Activated CD8-positive, alpha-beta memory T cell treated with anti-CD3 and anti-CD28 coated beads for 1 hour (primary cell): ENCODE measurements at places on chromosomes 5 and 9.

- DNase-seq: no peak
Observed at GRCh38 chr5:102853680-102854079, 98.6 kb downstream of the PAM start.

DNA sequence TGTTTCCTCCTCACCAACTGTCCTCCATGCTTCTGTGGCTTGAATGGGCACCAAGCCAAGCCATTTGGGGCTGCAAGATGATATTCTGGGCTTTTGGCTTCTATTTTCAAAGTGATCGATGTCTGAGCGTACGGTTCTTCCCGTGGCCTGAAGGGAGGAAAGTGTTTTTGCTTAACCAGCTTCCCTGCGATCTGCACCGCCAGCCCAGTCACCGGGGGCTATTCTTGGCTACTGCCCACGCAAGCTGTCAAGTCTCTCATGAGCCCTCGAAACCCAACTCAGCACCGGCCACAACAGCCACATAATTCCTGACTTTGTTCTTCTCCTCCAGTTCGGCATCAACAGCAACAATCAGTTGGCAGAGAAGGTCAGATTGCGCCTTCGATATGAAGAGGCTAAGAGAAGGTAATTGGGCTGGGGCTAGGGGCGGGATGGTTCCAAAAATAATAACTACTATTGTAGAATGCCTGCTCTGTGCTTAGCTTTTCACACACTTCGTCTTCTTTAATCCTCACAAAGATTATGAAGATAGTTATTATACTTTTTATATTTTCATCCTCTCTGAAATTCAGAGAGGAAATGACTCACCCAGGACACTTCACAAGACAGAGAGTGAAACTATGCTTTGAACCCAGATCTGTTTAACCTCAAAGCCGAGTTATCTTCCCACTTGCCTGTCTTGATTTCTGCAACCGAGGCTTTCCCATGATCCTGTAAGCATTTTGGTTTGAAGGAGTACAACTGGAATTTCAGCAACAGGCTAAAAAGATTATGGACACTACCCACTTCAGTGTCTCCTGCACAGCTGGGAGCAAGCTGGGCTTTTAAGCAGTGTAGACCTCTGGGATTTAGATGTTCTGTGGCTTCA, 76.4 kb upstream of the RARS1 start:
- DNase-seq: no peak

DNA sequence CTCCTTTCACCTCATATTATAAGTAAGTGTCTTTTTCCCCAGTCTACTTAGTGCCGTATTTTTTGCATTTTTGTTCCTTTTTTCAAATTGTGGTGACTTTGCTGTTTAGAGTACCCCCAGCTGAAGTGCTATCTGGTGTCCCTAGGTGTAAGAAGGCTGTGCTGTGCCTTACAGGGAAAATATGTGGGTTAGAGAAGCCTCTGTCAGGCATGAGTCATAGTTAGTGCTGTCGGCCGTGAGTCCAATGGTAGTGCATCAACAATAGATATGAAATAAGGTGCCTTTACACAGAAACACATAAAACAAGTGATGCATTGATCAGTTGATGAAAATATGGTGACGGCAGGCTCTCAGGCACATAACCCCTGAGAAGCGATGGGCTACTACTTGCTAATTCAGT, 20.1 kb downstream of the SYK start:
- DNase-seq: no peak

GRCh38 chr5:111453295-111453694, 59.0 kb downstream of the STARD4 start:
- DNase-seq: no peak

DNA sequence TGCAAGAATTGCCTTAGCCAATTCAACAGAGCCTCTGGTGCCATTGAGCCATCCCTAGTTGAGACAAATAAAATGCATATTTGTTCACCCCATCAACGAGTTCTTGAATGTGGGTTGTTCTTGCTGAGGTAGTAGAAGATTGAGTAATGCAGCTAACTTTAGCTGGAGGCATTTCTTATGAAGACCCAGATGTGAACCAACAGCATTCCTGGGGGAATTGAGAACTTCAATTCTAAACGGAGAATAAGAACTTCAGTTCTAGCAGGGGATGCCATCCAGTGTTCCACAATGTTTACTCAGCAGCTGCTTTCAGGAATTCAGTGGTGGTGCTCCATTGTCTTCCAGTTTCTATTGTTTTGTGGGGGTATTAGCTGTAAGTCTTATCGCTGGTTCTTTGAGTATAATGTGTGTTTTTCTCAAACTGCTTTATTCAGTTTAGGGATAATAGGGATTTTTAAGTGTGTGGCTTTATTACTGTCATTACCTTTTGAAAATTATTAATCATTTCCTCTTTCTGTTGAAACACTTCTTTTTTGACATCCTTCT, 1968.2 kb upstream of the NUDT12 start:
- no peak for DNase-seq

DNA sequence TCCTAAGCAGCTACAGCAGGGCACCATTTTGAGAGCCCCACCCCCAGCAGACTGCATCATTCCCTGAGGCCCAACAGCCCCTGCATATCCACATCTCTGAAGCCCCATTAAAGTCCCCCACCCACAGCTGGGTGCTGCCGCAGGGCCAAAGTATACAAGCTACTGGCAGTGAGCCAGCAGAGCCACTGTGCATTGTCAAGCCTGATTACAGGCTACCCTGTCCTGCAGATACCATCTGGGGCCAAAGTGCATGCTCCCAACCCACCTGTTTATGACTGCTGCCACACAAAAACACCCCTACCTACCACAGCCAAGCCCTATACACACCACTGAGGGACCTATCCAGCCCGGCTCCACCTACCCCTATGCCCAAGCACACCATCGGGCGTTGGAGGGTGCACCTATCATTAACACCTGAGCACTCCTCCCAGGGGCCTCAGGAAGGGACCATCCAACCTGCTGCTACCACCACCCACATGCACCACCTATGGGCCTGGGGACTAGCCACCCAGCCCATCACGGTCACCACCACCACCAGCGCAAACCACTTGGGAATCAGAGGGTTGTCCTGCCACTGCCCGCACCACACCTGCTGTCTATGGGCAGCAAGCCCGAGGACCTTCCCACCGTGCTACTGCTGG, 105.0 kb downstream of the PLPP1 start:
- no peak for DNase-seq

DNA sequence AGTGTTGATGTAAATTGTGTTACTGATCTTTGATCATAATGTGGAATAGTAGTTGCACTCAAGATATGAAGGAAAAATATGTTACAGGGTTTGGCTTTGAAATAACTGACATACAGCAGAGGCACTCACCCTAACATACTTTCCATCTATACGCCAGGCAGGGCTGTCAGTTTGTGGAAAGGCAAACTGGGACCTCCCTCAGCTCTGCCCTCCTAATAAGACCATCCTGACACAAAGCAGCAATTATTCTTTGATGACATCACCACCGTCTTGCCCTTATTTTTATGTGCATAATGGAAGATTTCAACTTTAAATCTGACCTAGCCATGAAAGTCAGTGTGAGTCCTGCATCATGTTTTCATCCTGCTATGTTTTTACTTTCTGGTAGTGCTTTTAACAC, 42.9 kb downstream of the ITGA1 start:
- no peak for DNase-seq

DNA sequence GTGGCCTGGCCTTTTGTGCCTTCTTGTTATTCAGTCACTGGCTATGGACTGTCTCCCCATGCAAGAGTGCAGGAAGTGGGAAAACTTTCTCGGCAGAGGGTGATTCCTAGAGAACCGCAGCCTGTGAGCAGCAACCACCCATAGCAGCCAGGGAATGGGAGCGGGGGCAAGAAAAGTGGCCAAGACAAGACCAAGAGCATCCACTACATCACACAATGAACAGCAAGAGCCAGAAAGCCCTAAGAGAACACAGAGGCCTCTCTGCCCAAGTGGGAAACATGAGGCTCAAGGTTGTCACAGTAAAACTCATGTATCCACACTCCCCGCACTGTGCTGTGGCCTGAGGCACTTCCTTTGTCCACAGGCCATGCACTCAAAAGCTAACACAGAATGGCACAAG, 129.1 kb upstream of the FSTL4 start:
- no peak for DNase-seq

DNA sequence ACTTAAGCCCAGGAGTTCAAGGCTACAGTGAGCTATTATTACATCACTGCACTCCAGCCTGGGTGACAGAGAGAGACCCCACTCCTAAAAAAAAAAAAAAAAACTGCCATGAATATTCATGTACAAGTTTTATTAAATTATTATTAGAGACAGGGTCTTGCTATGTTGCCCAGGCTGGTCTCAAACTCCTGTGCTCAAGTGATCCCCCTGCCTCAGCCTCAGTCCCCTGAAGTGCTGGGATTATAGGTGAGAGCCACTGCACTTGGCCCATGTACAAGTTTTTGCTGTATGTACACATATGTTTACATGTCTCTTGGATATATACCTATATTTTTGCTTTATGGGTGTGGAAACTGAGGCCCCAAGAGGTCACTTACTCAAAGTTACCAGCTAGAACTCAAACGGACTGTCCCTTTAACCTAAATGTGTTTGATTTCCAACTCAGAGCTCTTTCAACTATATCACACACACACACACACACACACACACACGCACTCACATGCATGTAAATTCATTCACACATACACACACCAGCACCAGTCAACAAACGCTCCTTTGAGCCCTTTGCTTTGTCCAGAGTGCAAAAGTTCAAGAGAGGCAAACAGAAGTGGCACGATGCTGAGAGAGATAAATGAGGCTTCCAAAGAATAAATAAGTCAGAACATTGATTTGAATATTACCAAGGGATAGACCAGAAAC, 42.3 kb upstream of the STRBP start:
- no peak for DNase-seq
